Epithelial cell of alveolus of lung (primary cell): ENCODE measurements at places on chromosomes 1 and 21. TPM values are rescaled to one million over a fixed set of nuclear protein-coding genes. Genes with fewer than 3 reads are reported as not detected.

The GNG5 gene
- total RNA-seq: 85.3 and 89.1 TPM in 2 replicates

The TNNT2 gene
- total RNA-seq: 12.5 TPM in 1 of 2 replicates, not detected in the other

The SLAMF6 gene
- not detected in 2 replicates for total RNA-seq

The AHCTF1 gene
- 16.7 and 18.1 TPM in 2 replicates for total RNA-seq

The KRTAP7-1 gene
- total RNA-seq: not detected in 2 replicates

The HFM1 gene
- 0.08 and 0.39 TPM in 2 replicates for total RNA-seq

The SLFNL1 gene
- 0.39 and 1.4 TPM in 2 replicates for total RNA-seq

The LENEP gene
- total RNA-seq: not detected in 2 replicates

The INKA2 gene
- total RNA-seq: 0.72 and 1.8 TPM in 2 replicates

The MOV10 gene
- 32.5 and 39.0 TPM in 2 replicates for total RNA-seq

The SELL gene
- 0.26 TPM in 1 of 2 replicates, not detected in the other for total RNA-seq

The ACBD6 gene
- 62.4 and 71.7 TPM in 2 replicates for total RNA-seq

The TOMM40L gene
- total RNA-seq: 12.1 and 12.7 TPM in 2 replicates

The NHLH1 gene
- not detected in 2 replicates for total RNA-seq

The SLC2A5 gene
- total RNA-seq: 0.64 and 1.8 TPM in 2 replicates
